SJCRH30 (cell line): ENCODE measurements at places on chromosomes 5 and 9. TPM values are rescaled to one million over a fixed set of nuclear protein-coding genes. Genes with fewer than 3 reads are reported as not detected.

DNA sequence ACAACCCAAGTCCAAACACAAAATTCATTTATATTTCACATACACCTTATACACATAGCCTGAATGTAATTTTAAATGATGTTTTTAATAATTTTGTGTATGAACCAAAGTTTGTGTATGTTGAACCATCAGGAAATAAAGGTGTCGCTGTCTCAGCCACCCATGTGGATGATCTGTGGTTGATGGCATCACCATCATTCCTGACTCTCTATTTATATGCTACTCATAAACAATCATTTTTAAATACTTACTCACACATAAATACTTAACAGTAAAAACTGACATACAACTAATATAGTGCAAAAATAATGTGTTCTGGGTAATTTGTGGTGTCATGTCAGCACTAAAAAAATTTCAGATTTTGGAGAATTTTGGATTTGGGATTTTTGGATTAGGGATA is 38.4 kb downstream of the SMC5 start:
- H3K27me3 ChIP-seq, result no peaks in the 10 kb centered on the region
- H3K36me3 ChIP-seq, result peaks cover 92% of the 10 kb centered on the region
- DNase-seq, result no peak
- no peak overlapping the region for H3K27ac ChIP-seq

Gene PCDHGC5
- 1.3 and 2.8 TPM in 2 replicates for total RNA-seq

Gene IFNA2
- not detected in 2 replicates for total RNA-seq

DNA sequence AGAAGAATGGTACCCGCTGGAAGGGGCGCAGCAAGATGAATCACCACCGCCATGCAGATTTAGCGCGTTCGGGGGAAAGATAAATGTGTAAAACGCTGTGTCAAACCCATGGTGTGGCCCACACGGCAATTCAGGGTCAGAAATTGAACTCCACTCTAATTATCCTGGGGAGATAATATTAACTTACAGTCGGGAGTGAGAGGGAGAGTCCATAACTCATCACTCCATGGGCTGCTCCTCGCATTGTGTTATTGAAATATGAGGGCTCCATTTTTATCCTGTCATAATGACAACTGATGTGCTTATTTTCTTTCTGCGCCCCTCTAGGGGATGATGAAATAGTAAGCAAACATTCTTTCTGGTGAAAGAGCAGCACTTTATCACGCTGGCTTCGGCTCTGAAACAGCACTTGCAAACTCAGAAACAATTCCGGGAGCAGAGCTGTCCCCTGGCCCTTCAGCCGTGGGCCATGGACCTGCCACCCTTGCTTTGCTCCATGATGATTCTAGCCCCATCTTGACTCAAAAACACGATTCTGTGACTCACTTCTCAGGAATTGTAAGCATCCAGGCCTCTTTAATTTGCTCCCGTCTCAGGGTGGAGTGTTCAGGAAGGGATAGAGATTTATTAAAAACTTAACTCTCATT is 431.6 kb downstream of the IRX1 start:
- H3K27me3 ChIP-seq, result no peaks in the 10 kb centered on the region
- H3K4me1 ChIP-seq, result no peaks in the 10 kb centered on the region
- no peak for DNase-seq
- no peaks in the 10 kb centered on the region for H3K36me3 ChIP-seq
- H3K27ac ChIP-seq, result no peak overlapping the region

DNA sequence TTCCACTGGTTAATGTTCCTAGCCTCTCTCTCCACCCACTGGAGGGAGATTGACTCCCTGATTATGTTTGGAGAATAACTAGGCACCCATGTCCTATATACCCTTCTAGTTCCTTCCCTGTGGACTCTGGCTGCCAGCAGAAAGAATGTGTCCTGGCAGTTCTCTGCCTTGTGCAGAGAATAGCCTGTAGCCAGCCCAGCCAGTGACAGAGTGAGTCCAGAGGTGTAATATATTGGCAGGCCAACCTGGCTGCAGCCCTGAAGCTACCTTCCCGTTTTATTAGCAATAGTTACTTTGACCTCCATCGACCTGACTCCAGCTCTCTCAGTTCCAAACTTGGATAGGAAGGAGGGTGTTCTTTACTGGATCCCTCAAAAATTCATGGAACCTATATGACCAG is 8.1 kb downstream of the SETD9 start:
- no peak overlapping the region for H3K27ac ChIP-seq
- no peaks in the 10 kb centered on the region for H3K4me1 ChIP-seq
- no peak for DNase-seq

- no peaks in the 10 kb centered on the region for H3K4me1 ChIP-seq
- H3K4me3 ChIP-seq, result no peak overlapping the region
- DNase-seq, result no peak
- H3K36me3 ChIP-seq, result peaks cover 12% of the 10 kb centered on the region
- no peak overlapping the region for H3K27ac ChIP-seq
Measured at GRCh38 chr5:173035904-173036707, 20.0 kb upstream of the CREBRF start.
